ENCODE measurements at places on chromosomes 3 and 15. TPM values are rescaled to one million over a fixed set of nuclear protein-coding genes. Genes with fewer than 3 reads are reported as not detected.

PEX5L gene
- not detected for total RNA-seq

INAFM2 gene
- 5.1 TPM for total RNA-seq

LSAMP gene
- 0.10 TPM for total RNA-seq

FSD2 gene
- total RNA-seq = not detected

USP50 gene
- total RNA-seq = not detected

Measured in A549 treated with DMSO at 1 μM for 4 hours (cell line).